ENCODE measurements at places on chromosomes 5 and 9.

GRCh38 chr9:12185856-12186255 lies 507.3 kb upstream of the TYRP1 start:
- DNase-seq = no peak

DNA sequence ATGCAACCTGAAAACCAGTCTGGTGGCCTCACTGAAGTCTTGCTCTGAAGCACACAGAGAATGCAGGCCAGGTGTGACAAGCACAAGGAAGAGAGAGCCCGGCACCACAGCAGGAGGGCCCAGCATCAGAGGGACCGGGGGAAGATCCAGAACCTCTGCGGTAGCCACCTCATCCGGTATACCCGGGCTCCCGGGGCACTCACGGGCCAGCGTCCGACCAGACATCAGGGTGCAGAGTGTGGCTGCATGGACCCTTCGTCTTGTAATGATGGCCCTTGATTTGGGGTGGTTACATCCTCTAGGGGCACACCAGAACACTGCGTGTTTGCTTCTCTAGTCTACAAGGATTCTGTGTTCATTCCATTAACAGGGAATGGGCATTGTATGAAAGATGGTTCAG lies 406.0 kb downstream of the GADD45G start:
- DNase-seq = no peak

GRCh38 chr9:116959809-116960208 lies 272.7 kb downstream of the TRIM32 start:
- DNase-seq = no peak

DNA sequence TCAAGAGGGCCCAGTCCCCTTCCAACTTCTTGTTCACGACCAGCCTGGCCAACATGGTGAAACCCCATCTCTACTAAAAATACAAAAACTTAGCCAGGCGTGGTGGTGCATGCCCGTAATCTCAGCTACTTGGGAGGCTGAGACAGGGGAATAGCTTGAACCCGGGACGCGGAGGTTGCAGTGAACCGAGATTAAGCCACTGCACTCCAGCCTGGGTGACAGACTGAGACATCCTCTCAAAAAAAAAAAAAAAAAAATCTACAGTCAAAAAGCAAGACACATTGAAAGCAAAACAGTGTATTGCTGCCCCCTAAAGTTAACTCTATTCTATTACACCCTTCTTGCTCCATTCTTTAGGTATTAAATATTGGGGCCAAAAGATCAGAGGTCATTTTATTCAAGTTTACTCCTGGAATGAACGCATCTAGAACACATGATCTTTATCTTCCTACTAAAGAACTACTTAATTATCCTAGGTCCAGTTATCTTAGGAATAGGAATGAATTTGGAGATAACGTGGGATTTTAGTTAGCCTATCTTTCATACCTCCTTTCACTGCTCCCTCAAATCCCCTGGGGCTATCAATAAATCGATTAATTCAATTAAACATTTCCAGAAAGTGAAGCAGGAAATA lies 2.4 kb downstream of the ATG12 start:
- no peak for DNase-seq

DNA sequence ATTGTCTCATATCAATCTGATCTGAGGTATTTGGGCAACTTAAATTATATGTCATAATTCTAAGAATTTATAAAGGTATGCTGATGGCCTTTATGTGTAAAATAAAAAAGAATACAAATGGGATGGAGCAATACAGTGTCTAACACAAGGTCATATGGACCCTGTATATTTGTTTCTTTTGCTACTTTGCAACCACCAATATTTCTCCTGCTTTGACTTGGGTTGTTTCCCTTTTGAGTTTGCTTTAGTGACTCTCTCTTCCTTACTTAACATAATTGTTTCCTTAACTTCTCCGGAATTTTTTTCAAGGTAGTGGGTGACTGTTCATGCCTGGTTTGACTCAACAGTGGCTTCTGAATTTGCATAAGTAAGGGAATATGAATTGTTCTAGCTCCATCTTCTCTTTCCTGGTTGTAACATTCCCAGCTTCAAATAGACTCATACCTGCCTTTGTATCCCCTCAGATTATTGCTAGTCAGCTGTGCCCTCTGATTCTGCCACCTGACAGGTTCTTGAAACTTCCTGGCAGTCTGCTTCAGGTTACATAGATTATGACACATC lies 30.2 kb upstream of the ANXA1 start:
- no peak for DNase-seq

DNA sequence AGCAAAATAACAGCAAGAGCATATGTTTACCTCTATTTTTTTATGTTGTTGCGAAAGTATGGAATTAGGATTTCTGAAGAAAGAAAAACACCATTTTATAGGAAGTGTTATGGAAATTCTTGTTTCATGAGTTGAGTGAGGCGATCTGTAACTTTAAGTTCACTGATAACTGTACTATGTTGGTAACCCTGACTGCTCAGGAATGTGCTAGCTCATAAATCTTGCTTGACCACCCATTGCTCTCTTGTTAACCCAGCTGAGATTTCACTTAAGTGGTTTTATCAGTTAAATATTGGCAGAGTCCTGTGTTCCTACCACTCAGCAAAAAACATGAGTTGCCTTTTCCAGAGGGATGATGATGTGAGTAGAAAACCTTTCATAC lies 91.1 kb upstream of the STARD4 start:
- no peak for DNase-seq

GRCh38 chr5:171840711-171841522 lies 55.3 kb downstream of the SMIM23 start:
- no peak for DNase-seq

DNA sequence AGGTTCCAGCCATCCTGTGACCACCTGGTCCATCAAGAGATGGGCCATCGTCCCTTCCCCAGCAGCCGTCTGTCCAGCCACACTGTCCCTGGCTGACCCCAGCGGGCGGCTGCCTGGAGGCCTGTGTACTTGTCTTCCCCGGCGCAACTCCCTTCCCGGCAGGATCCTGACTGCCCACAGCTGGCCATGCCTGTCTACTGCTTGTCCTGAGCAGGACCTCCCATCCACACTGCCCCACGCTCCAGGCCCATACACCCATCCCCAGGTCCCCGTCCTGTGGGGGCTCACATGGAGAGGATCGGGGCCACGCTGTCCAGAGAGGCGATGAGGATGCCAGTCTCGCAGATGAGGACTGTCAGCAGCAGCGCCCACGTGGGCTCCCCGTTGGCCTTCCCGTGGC lies 35.5 kb downstream of the SLC12A7 start:
- no peak for DNase-seq

DNA sequence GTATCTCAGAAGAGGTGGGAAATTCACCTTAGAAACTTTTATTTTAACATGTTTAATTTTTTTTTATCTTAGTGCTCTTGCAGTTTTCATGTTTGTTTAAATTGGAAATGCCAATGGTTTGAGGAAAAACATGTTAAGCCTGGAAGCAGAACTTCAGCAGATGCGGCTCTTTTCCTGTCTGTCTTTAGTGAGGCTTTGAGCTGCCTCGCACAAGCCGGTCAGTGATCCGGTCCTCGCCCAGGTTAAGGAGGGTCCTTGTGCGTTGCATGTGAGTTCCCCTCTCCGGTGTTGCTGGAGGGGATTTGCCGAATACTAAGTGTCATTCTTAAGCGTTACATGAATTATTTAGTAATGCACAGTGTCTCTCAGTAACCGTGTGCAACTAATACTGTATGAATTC lies 9.4 kb upstream of the PLEKHG4B start:
- no peak for DNase-seq

DNA sequence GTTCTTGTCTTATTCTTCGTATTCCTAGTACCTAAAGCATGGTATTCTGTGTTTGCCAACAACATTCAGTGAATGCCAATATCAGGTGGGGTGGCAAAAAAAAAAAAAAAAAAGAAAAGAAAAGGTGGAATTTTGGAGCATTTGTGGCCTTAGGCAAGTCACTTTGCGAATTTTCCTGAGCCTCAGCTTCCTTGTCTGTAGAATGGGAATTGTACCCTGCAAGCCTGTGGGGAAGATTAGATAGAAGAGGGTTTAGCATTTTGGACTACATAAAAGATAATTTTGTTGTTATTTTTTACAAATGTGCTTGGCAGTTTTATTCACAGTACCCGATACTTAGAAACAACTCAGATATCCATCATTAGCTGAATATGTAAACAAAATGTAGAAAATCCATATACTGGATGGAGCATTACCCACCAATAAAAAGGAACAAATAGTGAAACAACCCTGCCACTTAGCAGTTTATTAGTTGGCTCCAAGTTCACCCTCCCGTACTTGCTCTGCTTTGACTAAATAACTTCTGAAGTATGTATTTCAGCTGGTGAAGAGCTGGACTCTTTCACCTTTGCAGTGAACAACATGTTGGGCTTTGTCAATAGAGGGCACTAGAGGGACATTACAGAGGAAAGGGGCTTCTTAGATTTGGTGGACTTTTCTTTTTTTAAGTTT lies 13.6 kb downstream of the UBE2D2 start:
- DNase-seq = no peak

DNA sequence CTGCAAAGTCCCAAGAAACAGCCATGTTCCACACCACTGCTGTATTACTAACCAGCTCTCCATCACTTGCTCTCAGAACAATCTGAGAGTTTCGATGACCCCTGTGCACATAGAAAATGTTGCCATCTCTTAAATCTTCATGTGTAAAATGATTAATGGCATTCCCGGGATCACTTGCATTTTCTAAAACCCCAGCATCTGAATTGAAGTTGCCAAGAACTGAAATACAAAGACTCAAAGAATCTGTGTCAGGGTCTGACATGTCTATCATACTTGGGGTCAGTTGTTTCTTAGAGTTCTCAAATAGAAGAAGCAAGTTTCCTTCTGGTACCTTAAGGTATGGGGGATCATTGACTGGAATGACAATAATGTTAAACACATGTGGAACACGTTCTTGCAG lies 115.1 kb downstream of the ESM1 start:
- DNase-seq = no peak

GRCh38 chr9:130423272-130423671 lies 21.5 kb upstream of the ASS1 start:
- no peak for DNase-seq

DNA sequence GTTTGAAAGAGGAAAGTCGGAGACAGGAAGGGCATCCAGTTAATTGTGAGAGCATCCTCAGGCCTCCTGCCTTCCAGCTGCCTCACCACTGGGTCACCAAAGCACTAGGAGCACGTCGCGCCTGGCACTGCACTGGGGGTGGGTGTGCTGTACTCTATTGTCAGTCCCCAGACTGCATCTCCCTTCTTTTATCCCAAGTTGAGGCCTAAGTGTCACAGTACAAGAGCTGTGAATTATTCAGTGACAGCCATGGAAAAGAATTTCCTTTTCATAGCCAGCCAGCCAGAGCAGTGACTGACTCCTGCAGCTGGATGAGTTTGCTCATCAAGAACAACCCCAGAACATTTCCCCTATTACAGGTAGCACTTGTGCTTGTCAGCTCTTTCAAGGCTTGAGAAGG lies 16.3 kb downstream of the CLTA start:
- DNase-seq = no peak

GRCh38 chr5:145293716-145294115 lies 541.4 kb downstream of the PRELID2 start:
- no peak for DNase-seq

DNA sequence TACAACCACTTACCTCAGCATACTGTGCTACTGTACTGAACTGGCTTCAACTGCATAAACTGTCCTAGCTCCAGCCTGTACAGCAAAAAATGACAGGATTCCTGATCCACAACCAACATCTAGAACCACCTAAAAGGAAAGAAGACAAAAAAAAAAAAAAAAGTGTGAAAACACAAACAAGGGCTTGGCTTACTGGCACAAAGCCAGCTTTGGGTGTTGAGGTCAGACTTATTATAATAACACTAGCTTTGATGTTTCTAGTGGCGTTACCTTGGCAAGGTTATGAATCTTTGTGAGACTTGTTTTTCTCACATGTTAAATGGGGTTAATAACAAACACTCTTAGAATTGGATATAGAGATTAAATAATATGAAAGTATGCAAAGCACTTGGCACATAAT lies 148.5 kb upstream of the PUM3 start:
- no peak for DNase-seq

GRCh38 chr5:78353520-78353919 lies 6.9 kb upstream of the SCAMP1 start:
- DNase-seq = no peak

DNA sequence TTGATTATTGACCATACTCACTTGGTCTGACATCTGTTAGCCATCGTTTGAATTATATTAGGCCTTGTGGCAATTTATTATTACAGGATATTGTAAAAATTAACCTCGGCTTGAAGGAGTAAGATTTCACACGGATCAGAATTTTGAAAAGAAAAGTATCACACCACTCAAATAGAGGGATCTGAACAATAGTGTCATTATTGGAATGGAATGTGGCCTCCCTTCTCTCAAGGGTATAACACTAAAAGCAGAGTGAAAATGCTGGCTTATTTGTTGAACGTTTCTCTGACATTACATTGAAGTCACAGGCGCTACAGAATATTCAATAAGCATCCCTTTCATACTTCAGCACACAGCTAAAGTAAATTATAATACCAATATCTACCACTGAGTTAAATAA lies 509.3 kb downstream of the CTNND2 start:
- no peak for DNase-seq

- DNase-seq = no peak
Measured at GRCh38 chr5:78792345-78793055, 143.9 kb upstream of the LHFPL2 start.

GRCh38 chr9:16267281-16268066 lies 603.0 kb downstream of the BNC2 start:
- no peak for DNase-seq

- no peak for DNase-seq
Measured at GRCh38 chr9:135328485-135329417, 150.8 kb upstream of the PPP1R26 start.

- no peak for DNase-seq
Measured at GRCh38 chr5:169099801-169100734, 200.9 kb downstream of the SLIT3 start.

DNA sequence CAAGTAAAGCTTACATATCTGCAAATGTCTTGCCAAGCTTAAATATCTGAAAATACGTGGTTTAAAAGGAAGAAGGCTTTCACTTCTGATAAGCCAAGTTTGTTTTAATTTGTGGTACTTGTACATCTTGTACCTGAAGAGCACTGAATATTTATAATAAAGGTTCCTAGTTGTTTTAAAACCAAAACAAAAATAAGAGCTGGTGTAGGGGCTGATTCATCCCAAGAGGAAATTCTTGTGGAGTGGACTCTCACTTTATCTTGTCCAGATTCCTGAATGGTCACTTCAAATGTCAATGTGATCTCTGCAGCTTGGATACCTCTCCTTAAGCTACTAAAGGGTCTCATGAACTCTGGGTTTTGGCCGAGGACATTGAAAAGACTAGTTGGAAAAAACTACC lies 29.5 kb downstream of the MAMDC2 start:
- DNase-seq = no peak

DNA sequence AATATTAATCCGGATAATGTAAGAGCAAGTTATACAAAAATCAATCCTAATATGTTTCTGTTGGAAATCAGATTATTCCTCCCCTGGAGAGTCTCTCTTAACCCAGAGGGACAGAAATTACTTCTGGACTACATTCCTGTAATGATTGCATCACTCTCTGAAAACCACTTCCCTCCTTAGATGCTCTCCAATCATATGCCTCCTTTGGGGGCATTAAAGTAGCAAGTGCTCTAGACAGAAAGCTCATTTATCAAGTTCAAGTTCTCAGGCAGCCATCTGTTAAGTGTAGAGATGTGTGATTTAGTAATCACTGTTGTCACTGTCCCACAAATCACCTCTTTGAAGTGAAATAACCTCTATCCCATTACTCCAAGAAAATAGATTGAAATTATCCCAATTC lies 247.1 kb downstream of the SLCO4C1 start:
- DNase-seq = no peak

- no peak for DNase-seq
Measured at GRCh38 chr5:179700401-179700918, 1.7 kb downstream of the CANX start.

Measured in stimulated activated CD4-positive, alpha-beta T cell treated with anti-CD3 and anti-CD28 coated beads, Interleukin-1b, Interleukin-23, amount 100 ng/mL, for 1 hour (primary cell).